ENCODE measurements at places on chromosomes 1 and 21.

GRCh38 chr1:96340686-96341085 is 380.9 kb upstream of the PTBP2 start:
- no peak for DNase-seq

DNA sequence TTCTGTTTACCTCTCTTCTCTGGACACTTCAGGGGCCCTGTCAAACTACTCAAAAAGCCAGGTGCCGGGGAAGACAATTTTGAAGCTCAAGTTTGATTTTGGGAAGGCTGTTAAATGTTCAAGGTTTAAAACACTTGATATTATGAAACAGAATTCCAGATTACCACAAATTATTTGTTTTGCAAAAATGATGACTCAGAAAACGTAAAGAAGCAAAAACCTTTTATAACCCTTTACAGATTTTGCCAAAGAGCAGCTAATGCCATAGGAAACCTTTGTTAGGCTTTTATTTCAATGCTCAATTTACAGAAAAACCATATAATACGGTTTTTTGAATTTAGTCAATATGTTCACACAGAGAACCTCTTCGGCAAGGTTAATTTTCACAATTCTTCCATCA is 593.4 kb upstream of the ZP4 start:
- DNase-seq = no peak

DNA sequence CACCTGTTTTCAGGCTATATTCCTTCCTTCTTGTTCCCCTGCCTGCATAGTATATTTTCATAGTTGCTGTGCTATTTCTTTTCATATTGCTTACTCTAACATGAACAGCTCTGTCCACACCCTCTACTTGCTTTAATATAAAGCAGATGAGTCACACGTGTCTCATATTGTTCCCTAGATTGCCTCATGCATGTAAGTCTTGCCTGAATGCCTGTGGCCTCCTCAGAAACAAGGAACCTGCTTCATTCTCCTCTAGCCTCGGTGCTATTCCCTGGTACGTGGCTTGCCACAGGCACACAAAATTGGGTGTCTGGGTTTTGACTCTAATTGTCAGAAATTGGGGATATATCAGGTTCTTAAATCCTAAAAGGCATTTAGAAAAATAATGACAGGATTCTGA is 16.5 kb upstream of the PKP1 start:
- no peak for DNase-seq

DNA sequence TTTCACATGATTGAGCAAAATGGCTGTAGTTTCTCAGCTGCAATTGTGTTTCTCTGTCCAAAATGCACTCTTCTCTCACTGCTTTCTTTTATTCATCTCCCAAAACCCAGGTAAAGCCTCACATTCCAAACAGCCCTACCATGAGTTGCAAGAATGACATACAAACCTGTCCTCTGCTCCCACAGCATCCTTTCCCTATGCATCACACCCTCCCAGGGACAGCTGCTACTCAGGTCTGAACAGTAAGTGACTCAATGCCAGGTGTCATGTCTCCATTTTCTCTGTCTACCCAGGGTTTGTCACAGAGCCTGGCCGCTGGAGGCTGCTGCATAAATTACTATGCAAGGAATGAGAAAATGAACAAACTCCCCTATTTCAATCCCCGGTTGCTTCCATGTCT is 118.5 kb downstream of the PLD5 start:
- DNase-seq = no peak

- no peak for DNase-seq
Observed at GRCh38 chr1:240426051-240426450, 185.9 kb downstream of the GREM2 start.

GRCh38 chr1:212101251-212101650 is 65.7 kb downstream of the DTL start:
- no peak for DNase-seq

DNA sequence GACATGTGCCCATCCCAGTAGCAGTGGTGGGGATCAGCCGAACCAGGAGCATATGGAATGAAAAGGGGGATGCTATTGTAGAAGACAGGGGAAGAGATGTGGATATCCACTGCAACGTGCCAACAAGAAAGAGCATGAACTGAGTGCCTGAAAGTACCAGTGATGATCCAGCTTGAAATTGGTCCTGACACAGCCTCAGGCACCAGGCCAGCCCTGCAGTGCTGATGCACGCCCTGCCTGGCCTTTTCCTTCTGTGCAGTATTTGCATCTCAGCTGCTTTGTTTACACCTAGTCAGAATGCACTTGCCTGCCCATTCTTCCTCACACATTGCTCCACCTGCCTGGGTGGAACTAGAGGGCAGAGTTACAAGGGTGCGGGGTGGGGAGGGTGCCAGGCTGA is 50.3 kb upstream of the ARTN start:
- no peak for DNase-seq

DNA sequence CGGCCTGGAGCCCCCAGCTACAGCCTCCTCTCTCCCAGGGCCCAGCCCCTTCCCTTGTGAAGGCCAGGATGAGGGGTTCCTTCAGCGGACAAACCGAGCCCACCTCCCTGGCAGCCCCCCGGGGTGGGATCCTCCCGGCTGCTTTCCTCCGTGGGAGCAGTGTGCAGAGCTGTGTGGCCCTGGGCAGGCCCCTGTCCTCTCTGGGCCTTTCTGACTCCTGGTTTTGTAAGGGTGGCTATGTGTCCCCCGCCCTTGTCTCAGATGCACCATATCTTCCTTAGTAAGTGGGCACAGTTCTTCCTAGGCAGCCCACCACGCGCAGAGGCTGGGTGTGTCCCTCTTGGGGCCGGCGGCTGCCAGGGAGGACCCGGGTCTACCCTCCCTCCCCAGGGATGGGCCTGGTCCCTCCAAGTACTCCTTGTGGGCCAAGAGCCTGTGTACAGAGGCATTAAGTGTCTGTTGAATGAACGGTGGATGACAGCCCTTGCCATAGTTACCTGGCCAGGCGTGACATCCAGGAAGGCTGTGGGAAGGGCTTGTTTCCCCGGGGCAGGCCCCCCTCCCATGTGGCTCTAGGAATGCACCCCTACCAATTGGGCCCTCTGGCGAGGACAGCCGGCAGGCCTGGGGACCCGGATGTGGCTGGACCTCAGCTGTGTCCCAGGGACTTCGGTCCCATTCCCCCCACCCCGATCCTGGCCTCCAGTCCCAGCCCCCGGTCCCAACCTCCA is 3.8 kb downstream of the SMIM1 start:
- DNase-seq = no peak

- DNase-seq = no peak
Observed at GRCh38 chr1:185062710-185063370, 17.5 kb downstream of the RNF2 start.

GRCh38 chr1:230167419-230167852 is 100.4 kb downstream of the GALNT2 start:
- peak; percentile 37 for DNase-seq

- no peak for DNase-seq
Observed at GRCh38 chr21:29433366-29434059, 134.8 kb downstream of the BACH1 start.

GRCh38 chr21:44653123-44653522 is 1.3 kb downstream of the KRTAP12-4 start:
- no peak for DNase-seq

GRCh38 chr1:241770115-241770514 is 77.9 kb upstream of the EXO1 start:
- DNase-seq = no peak

GRCh38 chr1:112575154-112575804 is 43.7 kb downstream of the ST7L start:
- DNase-seq = no peak

- DNase-seq = no peak
Observed at GRCh38 chr1:12491656-12492055, 126.4 kb downstream of the DHRS3 start.

DNA sequence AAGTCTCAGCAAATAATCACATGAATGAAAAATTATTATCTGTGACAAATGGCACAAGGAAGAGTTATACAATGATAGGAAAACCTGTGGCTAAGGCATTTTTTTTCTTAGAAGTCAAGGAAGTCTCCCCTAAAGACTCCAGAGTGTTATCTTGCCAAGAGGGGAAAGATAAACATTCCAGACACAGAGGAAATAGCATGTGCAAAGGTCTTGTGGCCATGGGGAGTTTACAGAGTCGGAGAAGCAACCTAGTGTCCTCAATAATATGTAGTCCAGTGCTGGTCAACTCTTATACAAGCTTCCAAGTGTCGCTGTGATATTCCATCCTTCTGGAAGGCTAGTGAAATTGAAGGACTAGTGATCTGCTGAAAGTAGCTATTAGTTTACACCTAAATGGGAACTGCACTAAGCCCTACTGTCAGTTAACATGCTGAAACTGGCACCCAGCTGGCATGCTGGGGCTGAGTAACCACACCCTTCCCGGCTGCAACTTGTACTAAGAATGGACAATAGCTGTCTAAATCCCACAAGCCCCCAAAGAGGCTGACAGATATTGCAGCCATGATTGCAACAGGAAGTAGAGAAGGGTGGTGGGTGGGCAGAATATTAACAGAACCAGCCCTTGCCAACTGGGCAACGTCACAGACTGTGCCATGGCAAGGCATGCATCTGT is 11.5 kb upstream of the ATP1B1 start:
- DNase-seq = no peak

- DNase-seq = no peak
Observed at GRCh38 chr1:38013227-38013622, 691 bp downstream of the UTP11 start.

GRCh38 chr1:64315402-64315801 is 112.0 kb downstream of the UBE2U start:
- DNase-seq = no peak

DNA sequence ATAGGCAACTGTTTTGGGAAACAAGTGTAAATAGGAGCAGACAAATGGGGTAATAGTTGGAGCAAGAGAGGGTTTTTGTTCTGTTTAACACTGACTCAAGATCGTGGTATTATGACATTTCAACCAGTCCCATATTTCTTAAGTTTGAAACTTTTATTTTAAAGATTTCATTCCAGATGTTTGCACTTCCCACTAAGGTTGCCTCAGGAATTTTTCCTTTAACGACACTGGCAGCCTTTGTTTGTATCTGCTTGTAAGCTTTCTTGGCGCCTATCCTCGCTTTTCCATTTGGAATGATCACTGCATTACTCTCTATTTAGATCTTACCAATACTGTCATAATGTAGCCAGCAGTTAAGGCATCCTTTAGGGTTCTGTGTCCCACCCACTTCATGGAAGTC is 67.7 kb downstream of the ALG6 start:
- no peak for DNase-seq

GRCh38 chr1:24805534-24806301 is 60.5 kb downstream of the CLIC4 start:
- no peak for DNase-seq

DNA sequence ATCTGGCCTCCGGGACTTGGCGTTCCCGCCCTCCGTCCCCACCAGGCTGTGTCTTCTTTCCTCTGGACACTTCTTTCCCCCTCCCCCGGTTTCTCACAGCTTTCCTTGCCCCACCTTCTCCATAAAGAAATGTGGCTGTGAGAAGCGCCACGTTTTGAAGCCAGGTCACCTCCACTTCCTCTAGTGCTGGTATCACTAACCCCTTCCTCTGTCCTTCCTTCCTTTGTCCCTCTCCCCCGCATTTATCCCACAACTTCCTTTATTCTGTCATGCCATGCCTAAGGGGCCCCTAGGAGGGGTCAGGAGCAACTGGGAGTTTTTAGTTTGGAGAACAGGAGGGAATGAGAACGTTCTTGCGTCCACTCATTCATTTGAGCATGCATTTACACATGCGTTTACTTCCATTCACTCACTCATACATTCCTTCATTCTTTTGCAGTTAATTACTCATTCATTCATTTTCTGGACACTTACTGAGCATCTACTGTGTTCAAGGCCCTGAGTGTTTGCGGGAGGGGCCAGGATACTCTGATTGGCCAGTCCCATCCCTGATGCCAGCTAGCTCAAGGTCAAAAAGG is 5.0 kb upstream of the ACOT11 start:
- DNase-seq = no peak

GRCh38 chr1:97573553-97573952 is 347.3 kb downstream of the DPYD start:
- no peak for DNase-seq

- no peak for DNase-seq
Observed at GRCh38 chr21:36487641-36488307, 7.9 kb upstream of the CLDN14 start.

GRCh38 chr1:113453771-113454083 is 63.4 kb downstream of the MAGI3 start:
- DNase-seq = no peak

- DNase-seq = no peak
Observed at GRCh38 chr1:183918589-183918988, 113.7 kb downstream of the RGL1 start.

DNA sequence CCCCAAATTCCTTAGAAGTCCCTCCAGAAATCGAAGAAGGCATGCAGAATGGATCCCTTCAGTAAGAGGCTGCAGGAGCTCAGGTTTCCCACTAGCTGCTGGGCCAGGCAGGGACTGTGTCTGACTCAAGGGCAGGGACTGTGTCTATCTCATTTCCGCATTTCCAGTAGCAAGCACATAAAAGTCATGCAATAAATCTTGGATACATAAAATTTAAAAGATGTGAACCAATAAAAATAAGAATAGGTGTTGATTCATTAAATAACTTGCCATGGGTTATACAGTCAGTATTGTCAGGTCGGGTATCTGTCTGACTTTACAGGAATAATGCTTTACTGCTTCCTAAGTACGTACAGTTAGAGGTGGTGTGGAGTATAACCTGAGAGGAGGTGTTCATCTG is 15.2 kb downstream of the PM20D1 start:
- no peak for DNase-seq

DNA sequence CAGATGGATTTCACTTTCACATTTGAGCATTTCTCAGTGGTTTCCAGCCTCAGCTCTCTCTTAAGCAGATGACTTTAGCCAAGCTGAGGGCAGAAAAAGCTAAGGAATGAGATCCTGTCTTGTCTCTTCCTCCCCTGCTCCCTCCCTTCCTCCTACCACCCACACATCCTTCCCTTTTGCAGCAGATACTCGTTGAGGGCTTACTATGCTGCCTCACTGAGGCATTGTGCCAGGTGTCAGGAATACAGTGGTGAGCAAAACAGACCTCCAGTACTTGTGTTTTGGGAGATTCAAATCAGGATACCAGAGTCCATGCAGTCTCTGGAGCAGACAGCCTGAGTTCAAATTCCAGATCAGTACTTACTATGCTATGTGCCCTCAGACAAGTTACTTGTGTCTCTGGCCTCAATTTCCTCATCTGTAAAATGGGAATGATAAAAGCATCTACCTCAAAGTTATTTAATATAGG is 43.2 kb downstream of the KIF26B start:
- no peak for DNase-seq

- DNase-seq = peak; percentile 19
Observed at GRCh38 chr1:172742599-172743500, 83.9 kb downstream of the FASLG start.

- no peak for DNase-seq
Observed at GRCh38 chr21:32585042-32585710, at the start of gene TCP10L. Gene TCP10L, minus strand, starts transcription at chr21:32585523. Its CDS starts 1,219 bp downstream, at chr21:32584304.

All from stimulated activated naive CD4-positive, alpha-beta T cell (primary cell).